ENCODE measurements at places on chromosomes 5 and 9.

- no peak for DNase-seq
Observed at GRCh38 chr5:151068433-151069197, 12.2 kb downstream of the TNIP1 start.

DNA sequence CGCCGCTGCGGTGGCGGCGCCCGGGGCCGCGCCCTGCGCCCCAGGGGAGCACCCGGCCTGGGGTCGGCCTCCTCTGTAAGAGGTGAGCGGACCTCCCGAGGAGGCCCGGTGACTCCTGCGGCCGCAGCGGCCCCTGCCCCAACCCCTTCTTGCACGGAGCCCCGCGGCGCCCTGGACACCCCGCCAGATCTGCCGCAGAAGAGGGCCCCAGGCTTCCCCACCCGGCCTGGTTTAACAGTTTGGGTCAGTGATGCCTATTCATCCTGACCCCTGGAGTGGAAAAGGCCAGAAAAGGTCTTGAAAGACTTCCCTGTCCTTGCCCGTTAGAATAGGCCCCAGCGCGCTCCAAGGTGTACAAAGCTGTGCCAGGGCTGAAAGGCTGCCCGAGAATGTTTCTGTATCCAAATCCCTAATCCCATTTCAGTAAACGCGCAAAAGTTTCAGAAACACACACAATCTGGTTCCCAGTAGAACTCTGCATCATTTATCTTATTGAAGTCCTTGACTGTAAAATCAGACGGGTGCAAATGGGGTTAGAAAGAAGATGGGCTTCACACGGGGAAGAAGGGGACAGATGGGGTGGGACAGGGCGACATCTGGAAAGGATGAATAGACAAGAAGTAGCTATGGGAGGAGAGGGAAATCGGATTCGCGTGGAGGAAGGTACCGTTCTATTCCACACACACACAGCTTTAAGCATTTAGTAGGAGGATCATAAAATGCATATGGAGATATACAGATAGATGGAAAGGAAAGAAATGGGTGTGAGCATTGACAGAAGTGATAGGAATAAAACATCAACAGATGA, 1.1 kb upstream of the SSBP2 start:
- DNase-seq = no peak

DNA sequence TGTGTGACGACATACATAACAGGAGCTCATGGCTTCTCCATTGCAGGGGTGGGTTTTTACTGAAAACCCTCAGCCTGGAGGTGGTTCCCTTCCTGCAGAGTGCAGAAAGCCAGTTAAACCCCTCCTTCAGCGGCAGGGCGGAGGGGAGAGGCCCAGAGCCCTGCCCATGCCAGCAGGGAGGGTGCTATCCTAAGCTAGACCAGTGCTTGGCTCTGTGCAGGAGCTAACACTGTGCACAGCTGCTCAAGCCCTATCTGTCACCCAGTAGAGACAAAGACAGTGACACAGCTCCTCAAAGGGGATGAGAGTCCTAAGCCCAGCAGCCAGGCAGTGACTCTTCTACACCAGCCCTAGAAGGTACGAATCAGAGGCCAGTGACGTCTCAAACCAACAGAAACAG, 70.0 kb upstream of the ZSWIM6 start:
- no peak for DNase-seq

GRCh38 chr5:67378256-67378655, 181.7 kb upstream of the CD180 start:
- no peak for DNase-seq

DNA sequence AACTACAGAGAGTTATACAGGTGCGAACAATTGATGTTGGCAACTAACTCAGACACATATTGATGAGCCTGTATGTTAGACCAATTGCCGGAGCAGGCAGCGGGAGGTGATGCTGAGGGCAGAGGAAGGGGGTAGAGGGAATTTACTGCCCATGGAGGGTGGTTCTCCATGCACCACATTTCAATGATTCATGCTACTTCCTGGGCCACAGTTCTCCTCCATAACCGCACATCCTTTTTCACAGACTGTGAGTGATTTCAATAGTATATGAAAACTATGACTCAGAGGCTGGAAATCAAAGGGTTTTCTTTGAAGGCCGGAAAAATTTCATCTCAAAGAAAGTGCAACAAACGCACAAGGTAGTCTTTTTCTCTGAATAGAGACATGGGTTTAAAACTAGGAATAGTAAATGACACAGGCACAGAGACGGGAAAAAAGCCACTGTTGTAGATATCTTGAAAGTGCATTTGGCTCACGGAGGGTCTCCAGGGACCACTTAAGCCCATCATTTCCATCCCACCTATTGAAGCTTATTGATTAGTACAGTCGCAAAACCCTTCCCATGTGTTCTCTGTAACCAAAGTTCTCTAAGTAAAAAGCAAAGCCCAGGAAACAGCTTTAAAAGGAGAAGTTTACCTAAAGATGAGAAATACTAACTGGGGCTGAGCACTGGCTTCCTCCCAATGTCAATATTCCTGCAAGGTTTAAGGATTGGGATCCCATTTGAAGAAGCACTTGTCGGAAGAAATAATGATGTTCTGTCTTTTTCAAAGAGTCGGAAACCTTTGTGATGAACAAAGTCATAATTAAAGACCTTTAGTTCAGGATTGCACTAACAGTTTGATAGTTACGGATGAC, 28.0 kb upstream of the ADAM19 start:
- DNase-seq = peak; percentile 54

DNA sequence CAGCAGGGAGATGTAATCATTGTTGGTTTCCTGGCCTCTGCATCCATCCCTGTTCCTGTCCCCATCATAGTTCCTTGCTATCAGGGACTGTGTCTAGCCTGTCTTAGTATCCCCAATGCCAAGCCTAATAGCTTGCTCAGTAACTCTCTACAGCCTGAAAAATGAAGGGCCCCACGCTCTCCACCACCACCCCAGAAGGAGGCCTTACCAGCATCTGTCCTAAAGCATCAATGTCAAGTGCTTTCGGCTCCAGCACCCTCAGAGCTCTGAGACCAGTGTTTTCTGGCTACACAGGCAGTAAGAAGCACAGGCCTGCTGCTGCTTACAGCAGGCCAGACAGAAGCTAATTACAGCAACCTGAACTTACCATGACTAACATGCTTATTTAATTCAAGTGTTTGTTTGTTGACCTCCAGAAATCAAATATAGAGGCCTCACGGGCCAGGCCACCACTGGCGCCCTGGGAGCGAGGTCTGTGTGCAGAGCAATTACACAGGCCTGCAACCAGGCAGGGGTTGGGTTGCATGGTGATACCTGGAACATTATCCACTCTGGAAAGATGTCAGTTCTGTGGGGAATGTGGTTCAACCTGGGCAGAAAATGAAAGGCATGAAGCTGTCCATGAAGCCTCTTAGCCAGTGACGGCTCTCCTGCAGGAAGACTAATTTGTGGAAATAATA, 124.3 kb downstream of the SLC1A3 start:
- DNase-seq = no peak

DNA sequence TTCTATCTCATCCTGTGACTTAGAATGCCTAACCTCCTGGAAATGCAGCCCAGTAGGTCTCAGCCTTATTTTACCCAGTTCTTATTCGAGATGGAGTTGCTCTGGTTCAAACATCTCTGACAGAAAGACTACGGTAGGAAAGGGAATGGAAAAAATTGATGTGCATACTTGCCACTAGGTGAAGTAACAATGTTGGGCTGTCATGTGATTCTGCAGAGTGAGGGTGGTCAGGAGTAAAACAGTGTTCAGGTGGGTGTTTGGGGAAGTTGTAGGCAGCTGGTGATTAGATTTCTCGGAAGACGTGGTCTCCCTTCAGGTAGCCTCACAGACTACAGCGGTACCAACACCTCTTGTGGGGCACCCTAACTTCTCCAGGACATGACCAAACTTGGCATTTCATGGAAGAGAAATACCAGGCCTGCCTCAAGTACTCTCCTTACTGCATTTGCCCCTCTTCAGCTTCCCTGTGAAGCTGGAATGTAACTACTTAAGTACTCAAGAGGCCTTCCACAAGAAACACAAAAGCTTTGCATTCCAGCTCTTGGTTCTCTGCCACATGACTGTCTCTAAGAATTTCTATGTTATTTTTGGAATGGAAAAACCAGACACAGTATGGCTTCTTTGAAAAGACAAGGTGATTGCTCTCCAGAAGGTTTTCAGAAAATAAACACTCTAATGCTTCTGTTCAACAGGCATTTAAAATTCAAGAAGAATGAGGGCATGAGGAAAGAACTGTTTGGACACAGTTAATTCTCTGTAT, 17.4 kb upstream of the ENTREP1 start:
- no peak for DNase-seq

DNA sequence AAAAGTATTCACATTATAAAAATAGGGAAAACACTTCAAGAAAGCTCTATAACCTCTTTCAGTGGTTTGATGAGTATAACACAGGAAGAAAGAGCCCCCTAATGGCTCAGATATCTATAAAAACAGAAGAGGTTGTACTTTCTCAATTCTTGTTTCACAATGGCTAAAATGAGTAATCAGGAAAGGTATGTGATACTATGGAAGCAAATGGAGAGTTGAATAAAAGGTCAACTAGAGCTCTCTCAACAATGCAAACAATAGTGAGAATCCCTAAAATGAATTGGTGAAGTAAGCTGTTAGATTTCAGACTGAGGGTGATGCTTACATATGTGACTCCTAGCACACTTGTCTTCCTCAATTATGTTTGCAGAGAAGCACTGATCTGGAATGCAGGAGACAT, 584.6 kb upstream of the CDH18 start:
- DNase-seq = no peak

DNA sequence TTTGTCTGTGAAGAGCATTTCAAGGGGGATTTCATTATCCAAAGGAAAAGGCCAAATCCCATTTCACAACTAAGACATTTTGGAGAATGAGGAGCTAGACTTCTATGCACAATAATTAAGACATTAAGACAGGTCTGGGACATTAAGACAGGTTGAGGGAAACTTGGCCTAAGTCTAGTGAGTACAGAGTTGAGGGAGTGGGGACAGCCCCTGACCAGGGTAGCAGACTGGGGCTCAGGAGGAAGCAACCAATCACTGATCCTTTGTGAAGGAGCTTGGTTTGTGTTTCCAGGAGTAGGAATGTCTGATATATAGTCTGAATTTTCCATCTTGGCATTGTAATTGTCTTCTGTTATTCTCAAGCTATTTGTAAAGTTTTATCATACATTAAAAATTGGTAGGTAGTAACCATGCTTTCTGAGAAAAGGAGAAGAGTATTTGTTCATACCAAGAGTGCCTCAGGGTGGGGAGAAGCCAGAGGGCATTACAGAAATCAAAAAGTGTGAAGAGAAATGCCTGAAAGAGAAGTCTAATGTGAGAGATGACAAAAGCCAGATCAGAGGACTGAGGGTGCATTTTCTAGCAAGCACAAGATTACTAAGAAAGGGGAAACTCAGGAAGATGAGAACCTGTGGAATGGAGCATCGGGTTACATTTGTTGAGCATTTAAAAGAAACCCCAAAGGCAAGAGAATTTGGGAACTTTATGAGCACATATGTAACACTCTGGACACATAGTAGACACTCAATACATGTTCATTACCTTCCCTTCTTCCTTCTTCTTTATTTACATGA, 189.3 kb upstream of the PIK3R1 start:
- DNase-seq = no peak

DNA sequence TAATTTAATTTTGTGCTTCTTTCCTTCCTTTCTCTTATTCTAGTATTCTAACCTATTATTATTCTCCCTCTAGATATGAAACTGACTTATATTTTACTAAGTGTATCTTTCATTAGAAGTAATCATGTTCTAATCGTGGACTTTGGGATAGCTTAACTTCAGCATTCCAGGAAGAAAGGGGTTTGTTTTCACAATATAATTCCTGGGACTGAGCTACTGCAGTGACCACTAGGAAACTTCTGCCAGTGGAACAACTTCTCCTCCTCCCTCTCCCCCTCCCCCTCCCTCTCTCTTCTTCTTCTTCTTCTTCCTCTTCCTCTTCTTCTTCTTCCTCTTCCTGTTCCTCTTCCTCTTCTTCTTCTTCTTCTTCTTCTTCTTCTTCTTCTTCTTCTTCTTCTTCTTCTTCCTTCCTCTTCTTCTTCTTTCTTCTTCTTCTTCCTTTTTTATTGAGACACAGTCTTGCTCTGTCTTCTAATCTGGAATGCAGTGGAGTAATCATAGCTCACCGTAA, 127.9 kb downstream of the NNT start:
- no peak for DNase-seq

DNA sequence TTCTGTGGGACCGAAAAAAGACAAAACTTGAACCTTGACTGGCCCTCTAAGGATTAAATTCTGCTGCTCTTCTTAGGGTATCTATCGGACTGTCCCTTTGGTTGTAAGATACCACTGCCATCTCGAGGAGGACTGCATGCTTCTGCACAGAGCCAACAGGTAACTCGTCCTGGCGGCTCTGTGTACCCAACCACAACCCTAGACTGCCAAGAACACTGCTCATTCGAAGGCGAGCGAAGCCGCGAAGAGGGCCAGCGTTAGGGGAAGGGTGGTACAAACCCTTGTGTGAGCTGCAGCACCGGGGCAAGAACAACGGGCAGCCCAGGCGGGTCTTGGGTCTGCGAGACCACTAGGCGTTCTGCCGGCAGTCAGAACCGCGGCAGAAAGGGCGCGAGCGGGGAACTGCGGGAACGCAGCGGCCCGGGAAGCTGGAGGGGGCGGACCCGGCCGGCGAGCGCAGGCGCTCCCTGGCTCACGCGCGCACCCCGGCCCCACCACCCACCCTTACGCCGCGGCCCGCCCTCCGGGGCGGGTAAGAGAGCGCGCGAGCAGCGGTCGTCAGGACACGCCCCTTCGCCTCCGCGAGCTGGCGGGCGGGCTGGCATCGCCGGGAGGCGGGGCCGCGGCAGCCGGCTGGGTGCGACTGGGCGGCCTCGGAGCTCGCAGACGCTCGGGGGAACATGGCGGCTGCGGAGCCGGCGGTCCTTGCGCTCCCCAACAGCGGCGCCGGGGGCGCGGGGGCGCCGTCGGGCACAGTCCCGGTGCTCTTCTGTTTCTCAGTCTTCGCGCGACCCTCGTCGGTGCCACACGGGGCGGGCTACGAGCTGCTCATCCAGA, at the start of gene ISOC1:
ISOC1 (plus strand) TSS at position 663 of the 837 bp plus-strand sequence; CDS start at position 681, 18 bp downstream.
- peak; percentile 86 for DNase-seq

GRCh38 chr5:66840511-66841013, 244.4 kb downstream of the MAST4 start:
- no peak for DNase-seq

GRCh38 chr5:4419281-4419680, 720.8 kb upstream of the ADAMTS16 start:
- no peak for DNase-seq

Data from activated CD4-positive, alpha-beta T cell treated with anti-CD3 and anti-CD28 coated beads for 1 hour (primary cell).